ENCODE measurements at places on chromosomes 5 and 9.

DNA sequence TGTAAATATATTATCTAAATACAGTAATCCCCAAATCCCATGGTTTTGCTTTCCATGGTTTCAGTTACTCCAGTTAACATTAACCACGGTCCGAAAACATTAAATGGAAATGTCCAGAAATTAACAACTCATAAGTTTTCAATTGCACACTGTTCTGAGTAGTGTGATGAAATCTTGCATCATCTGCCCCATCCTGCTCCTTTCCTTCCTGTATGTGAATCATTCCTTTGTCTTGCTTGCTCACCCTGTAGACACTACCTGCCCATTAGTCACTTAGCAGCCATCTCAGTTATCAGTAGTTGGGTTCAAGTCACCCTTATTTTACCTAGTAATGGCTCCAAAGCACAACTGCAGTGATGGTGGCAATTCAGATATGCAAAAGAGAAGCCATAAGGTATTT lies 1568.5 kb upstream of the WWC1 start:
- DNase-seq, result no peak

- no peak for DNase-seq
These were observed 7.7 kb downstream of the CDKN2AIPNL start for GRCh38 chr5:134403951-134404350.

DNA sequence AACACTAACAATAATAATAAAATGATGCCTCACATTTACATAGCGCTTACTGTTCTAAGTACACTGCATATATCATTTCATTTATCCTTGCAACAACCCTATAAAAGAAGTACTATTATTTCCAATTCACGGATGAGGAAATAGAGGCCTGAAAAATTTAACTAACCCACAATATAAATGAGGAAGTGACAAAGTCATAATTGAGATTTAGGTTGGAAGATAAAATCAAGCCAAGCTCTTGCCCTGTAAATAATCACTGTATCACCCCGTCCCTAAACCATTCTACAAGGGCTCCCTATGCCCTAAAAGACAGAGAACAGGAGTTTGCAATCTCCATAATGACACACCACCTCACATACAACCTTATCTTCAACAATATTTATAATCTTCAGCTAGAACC lies 49.6 kb downstream of the STRBP start:
- no peak for DNase-seq

- DNase-seq, result no peak
These were observed 53.9 kb downstream of the ROR2 start for GRCh38 chr9:91896097-91896496.

DNA sequence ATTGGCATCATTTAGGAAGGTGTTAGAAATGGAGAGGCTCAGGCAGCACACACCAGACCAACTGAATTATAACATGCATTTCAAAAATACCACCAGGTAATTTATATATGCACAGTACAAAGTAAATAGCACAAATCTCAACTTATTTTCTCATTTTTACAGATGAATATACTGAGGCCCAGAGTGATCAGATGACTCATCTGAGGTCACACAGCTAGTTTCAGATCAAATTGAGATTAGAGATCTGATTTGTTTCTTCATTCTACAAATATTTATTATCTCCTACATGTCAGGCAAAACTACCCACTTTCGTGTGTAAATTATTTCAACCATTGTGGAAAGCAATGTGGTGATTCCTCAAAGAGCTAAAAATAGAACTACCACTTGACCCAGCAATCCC lies 507.1 kb downstream of the TLE4 start:
- no peak for DNase-seq

GRCh38 chr9:119159386-119159785 lies 209.8 kb downstream of the BRINP1 start:
- DNase-seq, result no peak

DNA sequence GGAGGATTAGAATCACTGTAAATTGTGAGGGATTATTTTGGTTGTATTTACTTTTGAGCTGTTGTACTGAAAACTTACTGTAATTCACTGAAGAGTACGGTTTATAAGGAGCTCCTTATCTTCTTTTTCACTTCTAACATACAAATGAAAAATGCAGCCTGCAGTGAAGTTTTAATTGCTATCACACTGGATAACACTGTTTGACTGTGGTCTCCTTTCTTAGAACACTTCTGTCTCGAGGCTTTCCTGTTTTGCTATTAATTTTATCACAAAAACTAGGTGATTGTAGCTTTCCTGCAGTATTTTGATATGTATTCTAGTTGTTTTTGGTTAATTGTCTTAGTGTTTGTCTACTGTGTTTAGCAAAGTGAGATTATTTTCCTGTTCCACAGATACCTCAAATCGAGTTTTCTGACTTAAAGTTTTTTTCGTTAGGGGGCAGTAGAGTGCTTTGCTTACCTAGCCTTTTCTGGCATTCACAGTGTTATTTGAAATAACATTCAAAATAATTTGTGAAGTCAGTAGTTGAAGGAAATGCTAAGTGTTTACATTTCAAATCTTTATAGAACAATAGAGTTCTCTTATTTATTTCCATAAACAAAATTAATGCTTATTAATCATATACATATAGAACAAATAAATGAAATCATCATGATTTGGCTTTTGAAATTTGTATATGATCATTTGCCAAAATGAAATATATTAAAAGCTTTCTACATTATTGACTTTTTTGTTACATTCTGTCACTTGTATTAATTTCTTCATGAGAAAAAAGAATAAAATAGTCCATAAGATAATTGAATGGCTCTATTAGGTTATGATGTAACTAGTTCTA lies 52.9 kb downstream of the COMMD10 start:
- DNase-seq, result peak; percentile 63

Measured in NCI-H1694 treated with DMSO at 0.1 percent for 48 hours (cell line).